Stimulated activated CD8-positive, alpha-beta memory T cell treated with anti-CD3 and anti-CD28 coated beads, Interleukin-4, amount 100 ng/mL, for 1 hour (primary cell): ENCODE measurements at places on chromosomes 2 and 18.

DNA sequence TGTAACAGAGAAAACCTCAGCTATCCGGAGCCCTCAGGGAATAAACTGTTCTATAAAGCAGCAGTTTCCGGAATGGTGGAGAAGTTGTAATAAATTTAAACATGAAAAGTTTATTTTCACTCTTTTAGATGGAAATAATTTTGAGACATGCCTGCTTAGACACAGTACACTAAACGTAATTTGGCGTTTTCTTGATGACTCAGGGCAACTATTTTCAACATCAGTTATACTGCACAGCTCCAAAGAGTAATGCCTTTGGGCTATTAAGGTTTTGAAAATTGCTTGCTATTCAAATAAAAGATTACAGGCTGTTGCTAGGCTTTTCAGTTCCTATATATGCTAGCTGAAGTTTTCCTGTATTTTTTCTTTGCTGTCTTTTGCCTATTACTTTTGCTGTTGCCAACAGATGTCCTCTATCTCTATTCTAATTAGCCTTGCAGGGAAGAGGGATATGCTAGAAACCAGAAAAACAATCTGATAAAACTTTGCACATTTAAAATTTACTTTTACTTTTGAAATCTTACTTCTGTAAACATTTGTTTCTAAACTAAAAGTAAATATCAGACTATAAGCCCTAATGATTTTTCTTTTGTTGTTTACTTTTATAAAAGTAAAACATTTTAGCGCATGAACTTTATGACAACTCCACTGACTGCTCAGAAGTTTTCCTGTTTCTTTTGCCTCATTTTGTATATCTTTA is 113.4 kb upstream of the WDSUB1 start:
- no peak for DNase-seq

GRCh38 chr2:212274215-212274614 is 264.4 kb downstream of the ERBB4 start:
- DNase-seq = no peak

DNA sequence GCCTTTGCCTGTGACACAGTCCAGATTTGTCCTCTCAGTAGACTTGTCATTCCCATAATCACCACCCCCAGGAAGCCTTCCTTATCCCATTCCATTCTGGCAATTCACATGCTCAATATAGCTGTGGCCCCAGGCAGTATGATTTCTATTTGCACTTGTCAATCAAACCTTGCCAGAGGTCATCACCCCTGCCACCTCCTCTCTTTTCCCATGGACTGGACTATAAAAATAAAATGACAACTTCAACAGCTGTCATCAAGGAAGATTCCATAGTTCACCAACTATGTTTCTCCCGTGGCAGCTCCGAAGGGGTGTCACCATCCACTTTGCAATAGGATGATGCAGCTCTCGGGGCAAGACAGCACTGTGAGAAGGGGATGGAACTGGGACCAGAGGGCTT is 255.7 kb downstream of the CELF4 start:
- no peak for DNase-seq

GRCh38 chr18:79546781-79547272 is 132.8 kb upstream of the CTDP1 start:
- DNase-seq = no peak

DNA sequence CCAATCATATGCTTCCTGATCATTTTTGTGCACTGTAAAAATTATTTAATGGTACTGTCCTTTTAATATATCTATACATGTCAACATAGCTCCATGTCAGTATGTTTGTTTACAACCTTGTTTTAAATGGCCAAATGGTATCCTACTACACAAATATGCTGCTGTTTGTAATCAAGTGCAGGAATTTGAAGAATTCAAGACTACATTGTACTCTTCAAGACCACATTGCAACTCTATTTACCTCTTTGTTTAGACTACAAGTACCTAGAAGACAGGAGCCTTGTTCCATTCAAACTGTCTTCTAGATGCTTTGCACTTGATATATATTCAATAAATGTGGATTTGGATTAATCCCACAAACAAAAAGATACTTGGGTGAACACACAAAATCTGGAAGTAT is 41.7 kb downstream of the CNTNAP5 start:
- DNase-seq = no peak

GRCh38 chr2:28411166-28411755 is 18.6 kb downstream of the FOSL2 start:
- no peak for DNase-seq

GRCh38 chr18:48721312-48721711 is 182.5 kb downstream of the CTIF start:
- no peak for DNase-seq

- no peak for DNase-seq
Observed at GRCh38 chr2:200476836-200477235, 33.0 kb downstream of the KCTD18 start.

DNA sequence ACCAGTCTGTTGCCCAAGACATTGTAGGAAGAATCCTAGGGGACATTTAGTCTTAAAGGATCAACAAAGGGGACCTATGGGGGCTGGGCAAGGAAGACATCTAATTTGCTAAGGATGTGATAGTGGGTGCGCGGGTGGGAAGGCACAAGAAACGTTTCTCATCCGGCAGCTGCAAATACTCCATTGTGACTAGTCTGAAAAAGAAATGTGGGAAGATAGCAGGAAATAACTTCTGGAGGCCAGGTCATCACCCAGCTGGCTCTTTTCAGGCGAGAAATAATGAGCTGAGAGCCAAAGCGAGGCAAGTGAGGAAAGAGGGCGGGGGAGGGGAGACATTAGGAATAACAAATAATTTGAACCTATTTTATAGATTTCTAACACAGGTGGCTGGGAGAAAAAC is 70.3 kb upstream of the NCK2 start:
- DNase-seq = no peak

DNA sequence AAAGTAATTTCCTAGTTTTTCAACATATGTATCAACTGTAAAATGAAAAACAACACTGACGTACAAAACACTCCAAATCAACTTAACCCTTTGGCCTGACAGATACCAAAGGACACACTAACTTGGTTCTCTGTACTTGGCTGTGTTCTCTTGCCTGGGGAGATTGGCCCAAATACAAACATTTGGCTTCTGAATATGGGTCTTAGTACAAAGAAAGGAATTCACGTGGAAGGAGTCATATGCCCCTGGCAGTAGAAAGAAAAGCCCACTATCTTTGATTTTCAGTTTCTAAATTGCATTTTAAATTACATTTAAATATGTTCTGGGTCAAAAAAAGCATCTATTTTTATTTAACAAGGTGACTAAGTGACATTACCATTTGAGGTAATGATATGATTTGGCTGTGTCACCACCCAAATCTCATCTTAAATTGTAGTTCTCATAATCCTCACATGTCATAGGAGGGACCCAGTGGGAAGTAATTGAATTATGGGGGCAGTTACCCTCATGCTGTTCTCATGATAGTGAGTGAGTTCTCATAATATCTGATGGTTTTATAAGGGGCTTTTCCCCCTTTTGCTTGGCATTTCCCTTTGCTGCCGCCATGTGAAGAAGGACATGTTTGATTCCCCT is 153.6 kb upstream of the CCDC195 start:
- DNase-seq = no peak

- DNase-seq = no peak
Observed at GRCh38 chr2:169683425-169684134, 10.6 kb downstream of the CFAP210 start.

- no peak for DNase-seq
Observed at GRCh38 chr18:79962835-79963657, 1.4 kb upstream of the HSBP1L1 start.

DNA sequence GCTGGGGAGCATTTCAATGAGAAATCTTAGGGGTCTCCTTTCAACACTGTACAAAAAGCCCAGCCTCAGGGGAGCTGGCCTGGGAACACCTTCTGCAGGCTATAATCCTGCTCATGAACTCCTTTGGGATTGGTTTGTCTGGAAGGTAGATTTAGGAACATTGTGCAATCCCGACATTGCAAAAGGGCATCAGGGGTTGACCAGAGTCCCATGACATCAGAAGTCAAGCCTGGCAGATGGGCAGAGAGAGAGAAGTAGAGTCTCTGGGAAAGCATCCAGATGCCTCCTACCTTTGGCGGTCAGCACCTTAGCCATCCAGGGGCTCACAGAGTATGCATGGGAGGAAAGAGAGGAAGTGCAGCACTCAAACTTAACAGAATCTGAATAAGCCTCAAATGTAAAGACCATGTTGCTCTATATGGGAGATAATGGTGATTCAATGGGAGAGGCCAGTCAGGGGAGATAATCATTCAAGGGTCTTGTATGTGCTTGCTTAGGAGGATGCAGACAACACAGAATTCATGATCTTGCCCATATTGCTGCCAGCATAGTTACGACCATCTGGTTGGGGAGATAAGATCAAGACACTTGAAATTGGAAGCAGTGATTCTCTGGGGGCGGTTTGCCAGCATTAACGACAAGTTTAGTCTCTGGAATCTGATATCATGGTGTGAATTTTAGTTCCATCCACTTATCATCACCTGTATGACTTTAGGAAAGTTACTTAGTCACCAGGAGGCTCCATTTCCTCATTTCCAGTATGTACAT is 58.3 kb upstream of the UPP2 start:
- no peak for DNase-seq

- no peak for DNase-seq
Observed at GRCh38 chr2:159459279-159459678, 157.1 kb downstream of the BAZ2B start.

- no peak for DNase-seq
Observed at GRCh38 chr18:49228187-49228586, 232.3 kb downstream of the DYM start.

DNA sequence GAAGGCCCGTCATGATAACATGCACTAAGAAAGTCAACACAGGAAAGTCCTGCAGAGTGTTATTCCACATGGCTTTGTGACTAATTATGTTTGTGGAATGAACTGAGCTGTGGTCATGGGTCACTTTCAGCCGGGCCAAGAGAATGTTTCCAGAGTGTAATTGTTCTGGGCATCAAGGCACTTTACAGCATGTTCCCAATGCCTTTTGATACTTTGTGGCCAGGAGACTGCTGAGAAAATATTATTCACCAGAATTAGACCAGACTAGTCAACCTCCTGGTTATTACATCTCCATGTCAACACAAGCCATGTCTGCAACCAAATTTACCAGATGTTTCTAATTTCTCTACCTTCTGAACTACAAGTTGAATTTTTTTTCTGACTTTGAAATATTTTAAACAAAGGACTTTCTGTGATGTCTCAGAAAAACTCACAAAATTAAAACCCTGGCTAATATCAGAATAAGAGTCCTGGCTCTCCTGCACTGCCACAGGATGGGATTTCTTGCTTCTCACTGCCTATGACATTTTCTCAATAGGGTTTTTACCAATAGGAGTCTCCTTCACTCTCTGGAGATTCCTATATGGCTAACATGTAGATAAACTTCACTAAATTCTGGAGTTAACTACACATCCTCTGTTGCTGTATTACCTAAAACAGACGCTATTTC is 90.6 kb upstream of the WDR75 start:
- DNase-seq = no peak

DNA sequence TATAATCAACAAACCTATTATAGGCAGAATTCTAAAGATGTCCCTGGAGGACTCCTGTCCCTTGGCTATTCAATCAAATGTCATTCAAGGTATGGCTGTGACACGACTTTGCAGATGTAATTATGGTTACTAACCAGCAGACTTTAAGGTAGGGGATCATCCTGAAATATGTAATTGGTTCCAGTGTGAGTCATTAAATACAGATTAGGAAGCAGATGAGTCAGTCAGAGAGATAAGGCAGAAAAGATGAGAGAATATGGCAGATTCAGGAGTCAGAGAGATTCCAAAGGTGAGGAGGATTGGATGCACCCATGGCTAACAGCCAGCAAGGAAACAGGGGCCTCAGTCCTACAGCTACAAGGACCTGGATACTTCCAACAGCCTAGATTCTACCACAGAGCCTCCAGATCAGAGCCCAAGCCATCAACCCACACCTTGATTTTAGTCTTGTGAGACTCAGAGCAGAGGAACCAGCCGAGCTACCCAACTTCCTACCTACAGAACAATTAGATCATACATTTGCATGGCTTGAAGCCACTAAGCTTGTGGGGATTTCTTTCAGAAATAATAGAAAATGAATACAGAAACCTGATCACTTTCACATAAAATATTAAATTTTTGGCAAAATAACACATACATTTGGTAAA is 11.2 kb upstream of the PROM2 start:
- DNase-seq = no peak

DNA sequence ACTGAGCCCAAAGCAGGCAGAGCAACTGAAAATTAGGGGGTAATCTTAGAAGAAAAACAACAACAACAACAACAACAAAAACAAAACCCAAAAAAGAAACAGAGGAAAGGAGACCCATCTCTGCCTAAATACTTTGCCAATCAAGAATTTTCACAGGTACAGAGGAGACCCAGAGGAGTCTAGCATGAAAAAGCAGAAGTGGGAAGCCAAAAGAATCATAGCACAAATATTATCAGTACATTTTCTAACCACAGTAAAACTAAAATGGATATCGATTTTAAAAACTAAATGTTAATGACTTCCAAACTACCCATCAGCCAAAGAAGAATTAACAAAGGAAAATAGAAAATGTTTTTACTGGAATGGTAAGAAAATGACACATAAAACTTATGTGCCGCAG is 148.1 kb downstream of the BAZ2B start:
- no peak for DNase-seq

DNA sequence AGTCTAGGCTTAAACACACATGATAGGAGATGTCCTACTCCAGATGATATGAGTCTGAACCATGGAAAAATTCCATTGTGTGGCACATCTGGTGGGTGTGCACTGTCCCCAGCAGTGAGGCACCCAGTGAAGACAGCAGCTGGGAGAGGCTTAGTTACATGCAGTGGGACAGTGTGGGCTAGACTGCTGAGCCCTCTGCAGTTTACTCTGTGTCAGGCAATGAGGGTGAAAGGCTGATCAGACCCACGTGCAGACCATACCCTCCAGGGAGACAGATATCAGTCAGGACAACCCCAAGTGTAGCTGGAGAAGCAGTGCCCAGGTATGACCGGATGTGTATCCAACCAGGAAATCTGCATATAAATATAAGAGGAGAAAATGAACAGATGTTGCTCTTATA is 13.4 kb downstream of the IL37 start:
- no peak for DNase-seq

DNA sequence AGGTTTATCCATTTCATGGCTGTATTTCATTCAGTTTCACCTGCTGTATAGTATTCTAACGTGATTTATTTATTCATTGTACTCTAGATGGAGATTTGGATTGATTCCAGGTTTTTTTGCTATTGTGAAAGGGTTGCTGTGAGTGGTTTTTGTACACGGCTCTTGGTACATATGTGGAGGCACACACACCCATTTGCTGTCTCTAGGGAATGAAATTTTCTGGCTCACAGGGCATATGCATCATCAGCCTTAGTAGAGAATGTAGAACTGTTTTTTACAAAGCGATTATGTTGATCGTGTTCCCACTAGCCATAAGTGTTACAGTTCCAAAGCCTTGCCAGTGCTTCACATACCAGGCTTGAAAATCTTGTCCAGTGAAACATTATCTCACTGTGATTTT is 5.1 kb downstream of the SPTBN1 start:
- DNase-seq = no peak

DNA sequence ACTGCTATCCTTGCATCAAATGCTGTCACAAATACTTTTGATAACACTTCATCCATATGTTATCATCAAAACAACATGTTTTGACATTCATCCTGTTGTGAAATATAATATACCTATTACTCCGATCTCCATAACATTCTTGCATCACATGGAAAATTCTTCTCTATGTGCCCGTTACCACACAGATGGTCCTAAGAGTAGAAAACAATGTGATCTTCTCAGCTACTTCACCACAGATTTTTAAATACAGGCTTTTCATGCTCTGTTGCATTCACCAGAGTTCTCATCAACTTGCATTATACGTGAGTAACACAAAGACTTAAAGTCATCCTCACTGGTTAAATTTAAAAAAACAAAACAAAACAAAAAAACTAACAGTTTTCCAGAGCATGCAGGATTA is 1603.3 kb upstream of the ZEB2 start:
- no peak for DNase-seq
